ENCODE measurements at places on chromosomes 3 and 15. TPM values are rescaled to one million over a fixed set of nuclear protein-coding genes. Genes with fewer than 3 reads are reported as not detected.

ARHGEF26 gene
- total RNA-seq = 0.14 TPM

PARL gene
- total RNA-seq = 55.9 TPM

CPN2 gene
- total RNA-seq = not detected

CLDN1 gene
- total RNA-seq = 1.6 TPM

ITIH4 gene
- 4.0 TPM for total RNA-seq
